ENCODE measurements at places on chromosomes 7 and 10.

- DNase-seq = no peak
These were observed 44.7 kb upstream of the GPR26 start for GRCh38 chr10:123621492-123621891.

GRCh38 chr10:32241946-32242345, 105.0 kb downstream of the EPC1 start:
- DNase-seq = no peak

- no peak for DNase-seq
These were observed 1000.9 kb downstream of the LRMDA start for GRCh38 chr10:76432016-76433012.

DNA sequence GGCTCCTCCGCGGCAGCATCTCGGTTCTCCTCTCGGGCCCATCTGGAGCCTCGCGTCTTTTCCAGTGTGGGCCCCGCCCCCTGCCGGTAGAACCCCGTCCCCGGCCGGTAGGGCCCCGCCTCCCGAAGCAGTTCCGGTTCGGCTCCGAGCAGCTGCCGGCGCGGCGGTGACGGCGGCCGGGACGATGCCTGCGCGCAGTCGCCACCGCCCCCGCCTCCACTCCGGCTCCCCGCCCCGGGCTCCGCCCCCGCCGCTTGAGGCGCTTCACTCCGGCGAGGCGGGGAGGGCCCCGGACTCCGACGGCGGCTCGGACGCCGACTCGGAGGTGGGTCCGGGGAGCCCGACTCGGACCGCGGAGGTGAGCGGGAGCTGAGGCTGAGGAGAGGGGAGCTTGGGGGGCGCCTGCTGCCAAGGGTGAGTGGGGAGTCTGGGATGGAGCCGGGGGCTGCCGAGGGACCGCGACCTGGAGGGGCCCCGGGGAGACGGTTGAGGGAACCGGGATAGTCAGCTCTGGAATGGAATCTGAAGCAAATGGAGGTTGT, at the start of gene SAMD8:
TSS of gene SAMD8 (plus strand) at position 292 of the 542 bp plus-strand sequence. CDS start 38,873 bp downstream, outside the sequence.
- peak; percentile 93 for DNase-seq

- DNase-seq = no peak
These were observed 9.4 kb upstream of the GET4 start for GRCh38 chr7:867001-867405.

- DNase-seq = no peak
These were observed 316.0 kb downstream of the AGMO start for GRCh38 chr7:15245831-15246230.

All from activated CD8-positive, alpha-beta memory T cell treated with anti-CD3 and anti-CD28 coated beads for 4 hours (primary cell).